ENCODE measurements at places on chromosomes 6 and 20.

DNA sequence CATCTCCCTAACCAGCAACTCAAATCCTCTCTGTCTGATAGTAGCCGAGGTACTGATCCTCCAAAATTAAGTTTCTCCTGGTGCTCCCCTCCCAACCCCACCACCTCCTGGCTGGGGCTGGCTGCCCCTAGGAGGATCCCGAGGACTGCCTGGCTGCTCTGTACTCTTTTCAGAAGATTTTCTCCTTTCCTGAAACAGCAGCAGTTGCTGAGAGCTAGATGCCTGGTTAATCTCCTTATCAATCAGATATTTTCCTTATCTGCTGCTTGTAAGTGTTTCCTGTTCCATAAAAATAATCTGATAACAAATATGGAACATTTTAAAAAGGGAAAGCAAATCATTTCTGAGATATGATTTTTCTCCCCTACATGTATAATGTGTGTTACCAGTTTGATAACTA, 52.8 kb downstream of the ZMYND8 start:
- no peak for DNase-seq

DNA sequence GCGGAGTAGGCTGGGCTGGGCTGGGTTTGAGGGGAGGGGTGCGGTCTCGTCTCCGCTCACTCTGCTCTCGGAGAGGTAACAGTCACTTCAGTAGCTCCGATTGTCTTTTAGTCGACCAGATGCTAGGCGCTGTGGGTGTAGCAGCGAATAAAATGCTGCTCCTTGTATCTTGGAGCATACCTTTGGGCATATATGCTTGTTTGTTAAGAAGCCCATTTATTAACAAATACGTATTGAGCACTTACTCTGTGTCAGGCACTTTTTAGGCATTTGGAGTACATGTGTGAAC, 545 bp downstream of the ACTR5 start:
- DNase-seq, result no peak

- DNase-seq, result no peak
These were observed 40.7 kb upstream of the BMP2 start for GRCh38 chr20:6726761-6727160.

GRCh38 chr6:105646391-105646867, 243.5 kb upstream of the PREP start:
- no peak for DNase-seq

DNA sequence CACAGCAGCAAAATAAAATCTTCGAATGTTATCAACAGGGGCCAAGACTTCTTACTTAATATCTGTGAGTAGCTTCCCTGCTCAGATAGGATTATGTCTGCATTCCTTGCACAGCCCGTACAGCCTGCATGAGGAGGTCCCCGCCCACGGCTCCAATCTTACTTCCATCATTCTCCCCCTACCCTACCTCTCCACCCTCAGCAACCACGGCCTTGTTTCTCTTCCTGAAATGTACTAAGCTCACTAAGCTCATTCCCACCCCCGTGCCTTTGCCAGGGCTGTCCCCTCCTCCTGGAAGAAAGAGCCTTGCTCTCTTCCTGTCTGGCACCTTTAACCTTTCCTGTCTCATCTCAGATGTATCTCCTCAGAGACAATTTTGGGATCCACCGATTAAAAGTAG, 120.4 kb downstream of the BCAS1 start:
- no peak for DNase-seq

- DNase-seq, result peak; percentile 63
These were observed 774 bp downstream of the PLEKHG1 start for GRCh38 chr6:150600301-150601017.

DNA sequence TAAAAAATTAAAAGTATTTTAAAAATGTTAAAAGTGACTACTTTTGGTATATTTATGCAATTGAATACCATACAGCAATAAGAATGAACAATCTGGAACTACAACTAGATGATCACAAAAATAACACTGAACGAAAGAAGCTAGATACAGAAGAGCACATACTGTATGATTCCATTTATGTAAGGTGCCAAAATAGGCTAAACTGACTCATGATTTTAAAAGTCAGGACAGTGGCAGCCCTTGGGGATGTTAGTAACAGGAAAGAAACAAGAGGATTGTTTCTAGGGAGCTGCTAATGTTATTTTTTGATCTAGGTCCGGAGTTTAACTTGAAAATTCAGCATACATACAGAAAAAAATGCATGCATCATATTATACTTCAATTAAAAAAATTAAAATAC, 42.3 kb downstream of the KIF13A start:
- no peak for DNase-seq

- DNase-seq, result no peak
These were observed 22.9 kb downstream of the CYP21A2 start for GRCh38 chr6:32060966-32061655.

- no peak for DNase-seq
These were observed 145.0 kb downstream of the HTR1B start for GRCh38 chr6:77318256-77318655.

DNA sequence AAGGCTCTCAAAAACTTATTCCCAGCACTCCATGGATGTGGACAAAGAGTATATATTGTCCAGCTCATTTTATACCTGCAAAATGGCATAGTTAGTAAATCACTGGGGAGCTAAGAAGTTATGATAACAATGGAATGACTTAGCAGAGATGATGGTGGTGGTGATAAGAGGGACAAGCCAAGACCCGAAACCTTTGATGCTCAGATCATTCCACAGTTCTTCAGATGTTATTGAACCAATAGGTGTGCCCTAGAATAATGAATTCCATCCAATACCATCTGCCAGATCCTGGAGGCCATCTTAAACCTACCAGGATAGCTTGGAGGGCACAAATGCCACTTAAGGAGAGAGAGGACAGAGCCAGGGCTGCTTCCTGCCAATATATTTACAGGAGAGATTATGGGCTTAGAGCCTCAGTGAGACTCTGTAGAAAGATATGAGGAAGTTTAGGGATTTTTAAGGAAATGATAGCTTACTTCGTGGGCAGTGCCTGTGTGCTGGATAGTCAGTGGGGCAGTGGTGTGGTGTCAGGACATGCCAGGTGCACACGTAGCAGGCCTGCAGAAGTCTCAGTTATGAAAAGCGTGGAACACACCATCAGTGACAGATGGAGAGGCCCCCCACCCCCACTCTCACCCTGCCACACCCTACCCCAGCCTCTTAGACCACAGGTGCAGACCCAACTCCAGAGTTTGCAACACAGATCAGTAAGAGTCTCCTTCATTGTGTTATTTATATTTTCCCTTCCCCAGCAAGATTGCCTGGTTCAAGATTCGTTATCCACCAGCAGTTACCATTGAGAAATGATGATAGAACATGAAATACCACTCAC, 209.7 kb upstream of the SUPT3H start:
- DNase-seq, result no peak

GRCh38 chr20:35023624-35024023, 68.0 kb downstream of the MYH7B start:
- no peak for DNase-seq

DNA sequence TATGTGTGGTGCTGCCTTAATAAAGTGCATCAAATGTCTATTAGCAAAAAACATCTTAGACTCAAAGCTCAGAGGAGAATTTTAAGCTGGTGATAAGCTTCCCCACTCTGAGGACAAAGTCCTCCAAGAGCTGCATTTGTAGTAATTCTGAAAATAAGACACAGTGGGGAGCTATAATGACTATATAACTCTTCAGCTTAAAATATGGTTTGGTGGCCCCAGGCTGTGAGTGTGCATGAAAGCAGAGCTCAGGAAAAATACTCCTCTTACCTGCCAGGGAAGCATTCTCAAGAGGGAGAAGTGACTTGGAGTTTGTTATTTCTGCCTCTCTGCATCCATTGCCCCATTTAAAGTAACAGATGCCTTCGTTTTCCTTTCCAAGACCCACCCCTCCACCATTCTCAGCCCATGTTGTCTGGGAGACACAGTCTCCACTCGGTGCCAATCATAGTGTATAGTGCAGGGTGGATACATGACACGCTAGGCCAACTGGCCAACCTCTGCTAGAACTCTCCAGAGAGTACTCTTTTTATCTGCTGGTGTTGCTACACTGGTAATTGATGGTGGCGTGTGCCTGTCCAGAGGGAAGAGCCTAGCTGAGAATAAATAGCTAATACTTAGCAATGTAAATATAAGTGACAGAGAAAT, 229.2 kb downstream of the PHF3 start:
- DNase-seq, result no peak

- DNase-seq, result no peak
These were observed 121.3 kb upstream of the SLC22A16 start for GRCh38 chr6:110597761-110598160.

DNA sequence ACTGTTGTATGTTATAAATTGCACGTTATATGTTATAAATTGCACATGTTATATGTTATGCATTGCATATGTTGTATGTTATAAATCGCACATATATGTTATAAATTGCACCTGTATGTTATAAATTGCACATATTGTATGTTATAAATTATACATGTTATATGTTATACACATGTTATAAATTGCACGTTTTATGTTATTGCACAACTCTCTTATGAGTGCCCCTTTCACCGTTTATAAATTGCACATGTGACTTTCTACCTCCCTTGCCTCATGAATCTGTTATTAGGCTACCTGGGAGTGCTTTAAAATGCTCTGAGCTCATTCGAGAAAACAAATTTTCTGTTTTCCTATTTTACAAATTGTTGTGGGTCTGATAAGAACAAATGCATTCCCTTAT, 84.1 kb downstream of the RNF182 start:
- no peak for DNase-seq

DNA sequence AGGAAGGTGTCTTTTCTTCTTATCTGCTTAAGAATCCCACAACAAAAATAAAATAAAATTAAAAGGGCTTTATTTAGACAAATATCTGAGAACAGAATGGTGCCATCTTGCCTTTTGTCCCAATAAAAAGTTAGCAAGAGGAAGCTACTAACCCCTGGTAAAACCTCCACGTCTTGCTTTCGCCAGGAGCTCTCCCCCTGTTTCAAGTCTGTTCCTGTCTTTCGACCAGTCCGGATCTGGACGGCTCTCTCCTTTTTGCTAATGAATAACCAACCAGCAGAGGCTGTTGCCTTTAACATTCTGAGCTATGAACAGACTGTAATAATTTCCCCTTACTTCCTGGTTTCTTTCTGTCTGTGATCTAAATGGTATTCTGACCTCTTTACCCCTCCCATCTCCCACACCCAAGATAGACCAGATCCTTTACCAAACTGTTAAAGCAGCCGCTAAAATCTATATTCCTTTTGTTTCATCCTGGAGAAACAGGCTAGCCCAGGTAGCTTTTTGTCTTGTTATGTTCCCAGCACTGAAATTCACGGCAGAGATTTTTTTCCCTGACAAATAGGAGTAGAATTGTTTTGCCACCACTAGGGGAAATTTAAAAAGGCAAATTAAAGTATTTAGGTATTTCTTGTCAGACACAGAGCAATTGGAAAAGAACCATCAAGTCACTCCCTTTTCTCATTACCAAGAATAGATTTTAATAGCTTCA, at the start of gene FRK:
TSS of gene FRK (minus strand) at position 320 of the 712 bp plus-strand sequence. CDS start 580 bp downstream, outside the sequence.
- no peak for DNase-seq
